Stimulated activated CD4-positive, alpha-beta T cell treated with anti-CD3 and anti-CD28 coated beads, TNF-alpha, amount 100 ng/mL, for 4 hours (primary cell): ENCODE measurements at places on chromosomes 7 and 10.

- no peak for DNase-seq
These were observed 33.4 kb upstream of the HSPA12A start for GRCh38 chr10:116775488-116776400.

DNA sequence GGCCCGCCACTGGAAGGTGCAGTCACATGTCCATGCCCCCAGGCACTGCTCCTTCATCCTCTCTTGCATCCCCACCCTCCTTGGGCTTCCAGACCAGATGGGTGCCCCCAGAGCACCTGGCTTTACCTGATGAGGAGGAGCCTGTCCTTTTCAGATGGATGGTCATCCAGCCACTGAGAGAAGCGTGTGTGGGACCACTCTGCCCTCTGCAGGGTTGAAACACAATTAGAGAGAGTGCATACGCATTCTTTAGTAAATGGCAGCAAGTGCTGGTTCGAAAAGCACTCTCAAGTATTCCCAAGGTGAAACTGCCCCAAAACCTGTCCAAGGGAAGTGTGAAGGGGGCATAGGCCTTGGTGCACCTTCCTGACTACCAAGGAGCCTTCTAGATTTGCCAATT is 41.6 kb downstream of the HBP1 start:
- DNase-seq = no peak

DNA sequence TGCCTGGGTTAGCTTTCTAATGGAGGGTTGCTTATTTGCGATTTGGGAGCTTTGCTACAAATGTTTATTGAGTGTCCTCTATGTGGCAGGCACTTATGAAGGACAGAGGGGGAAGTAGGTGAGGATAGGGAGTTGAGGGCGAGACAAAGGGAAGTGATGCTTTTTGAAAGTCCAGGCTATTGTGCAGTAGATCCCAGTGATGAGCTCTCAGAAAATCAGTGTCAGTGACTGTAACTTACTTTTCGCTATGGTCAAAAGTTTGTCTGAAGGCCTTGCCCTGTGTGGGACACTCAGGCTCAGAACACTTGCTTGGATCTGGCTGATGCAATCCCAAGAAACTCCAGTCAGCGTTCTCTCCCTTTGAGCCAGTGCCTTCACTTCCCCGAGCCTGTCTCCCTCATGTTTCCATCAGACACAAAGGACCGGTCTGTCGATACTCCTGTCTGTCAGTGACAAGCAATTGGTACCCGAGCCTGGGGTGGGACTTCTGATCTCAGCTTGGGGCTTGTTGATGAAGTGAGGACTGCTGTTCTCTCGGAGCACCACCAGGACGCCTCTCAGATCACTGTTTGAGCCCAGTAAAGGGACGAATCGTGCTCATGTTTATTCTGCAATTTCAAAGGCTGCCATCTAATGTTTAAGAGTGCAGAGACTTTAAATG is 63.1 kb upstream of the SORCS3 start:
- DNase-seq = no peak

DNA sequence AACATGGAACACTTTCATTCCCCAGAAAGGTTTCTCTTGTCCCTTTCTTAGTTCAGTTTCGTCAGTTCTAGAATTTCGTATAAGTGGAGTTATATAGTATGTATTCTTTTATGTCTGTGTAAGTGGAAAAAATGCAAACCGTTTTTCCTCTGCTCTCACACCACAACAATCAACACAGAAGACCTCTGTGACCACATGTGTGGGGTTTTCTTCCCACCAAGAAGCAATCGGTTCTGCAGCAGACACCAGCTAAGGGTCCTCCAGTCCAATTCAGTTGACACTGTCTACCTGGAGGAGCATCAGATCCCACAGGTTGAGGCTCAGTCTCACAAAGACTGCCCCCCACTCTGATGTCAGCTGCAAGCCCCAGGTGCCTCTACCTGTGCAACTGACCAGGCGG is 6.2 kb downstream of the CDC123 start:
- DNase-seq = no peak

DNA sequence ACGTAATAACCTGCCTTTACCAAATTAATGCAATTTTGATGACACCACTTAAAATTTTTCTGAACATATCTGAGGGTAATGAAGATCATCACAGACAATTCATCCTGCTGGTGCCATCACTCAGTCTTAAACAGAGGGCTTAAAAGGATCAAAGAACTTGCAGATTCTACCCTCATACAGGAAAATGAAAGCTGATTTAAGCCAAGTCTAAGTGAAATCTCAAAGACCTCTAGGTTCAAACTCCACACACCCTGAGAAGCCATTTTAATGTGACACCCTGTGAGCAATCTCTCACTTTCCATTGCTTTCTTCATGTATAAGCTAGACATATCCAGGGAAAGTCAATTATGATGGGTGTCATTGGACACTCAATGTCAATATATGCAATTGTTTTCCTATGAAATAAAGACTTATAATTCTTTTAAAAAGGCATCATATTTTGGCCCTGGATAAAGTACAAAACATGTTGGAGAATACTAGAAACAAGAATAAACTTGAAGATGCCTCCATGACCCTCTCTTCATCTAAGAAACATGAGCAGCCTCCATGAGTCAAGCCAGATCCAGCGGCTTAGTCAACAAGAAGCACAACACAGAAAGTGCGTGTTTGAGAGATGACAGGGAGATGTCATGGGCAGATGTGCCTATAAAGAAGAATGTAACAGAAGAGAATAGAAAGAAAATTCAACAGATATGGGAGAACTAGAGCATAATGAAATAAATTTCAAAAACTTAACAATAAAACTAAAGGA is 291.9 kb downstream of the PARD3 start:
- DNase-seq = no peak

DNA sequence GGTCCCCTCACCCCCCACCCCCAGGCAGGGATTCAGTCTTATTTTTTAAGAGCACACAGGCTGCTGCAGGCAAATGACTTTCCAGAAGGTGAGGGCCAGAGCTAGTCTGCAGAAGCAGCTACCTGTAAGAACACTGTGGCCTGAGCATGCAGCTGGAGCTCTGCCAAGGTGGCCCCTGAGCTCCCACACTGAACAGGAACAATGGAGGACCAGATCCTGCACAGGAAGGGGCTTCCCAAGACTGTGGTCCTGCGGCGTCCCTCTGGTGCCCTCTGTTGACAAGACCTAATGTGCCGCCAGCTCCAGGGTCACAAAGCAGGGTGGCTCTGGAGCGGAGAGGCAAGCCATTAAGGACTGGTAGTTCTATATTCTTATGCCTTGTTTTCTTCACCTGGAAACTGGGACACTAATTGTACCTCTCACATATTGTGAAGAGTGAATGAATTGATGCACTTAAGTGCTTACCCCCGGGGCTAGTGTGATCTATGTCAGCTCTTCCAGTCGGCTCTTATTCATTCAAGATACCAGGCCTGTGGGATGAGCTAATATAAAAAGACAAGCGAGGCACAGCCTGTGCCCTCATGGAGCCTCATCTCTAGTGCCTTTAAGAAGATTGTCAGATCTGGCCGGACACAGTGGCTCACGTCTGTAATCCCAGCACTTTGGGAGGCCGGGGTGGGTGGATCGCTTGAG is 8.0 kb upstream of the BEND7 start:
- DNase-seq = no peak

DNA sequence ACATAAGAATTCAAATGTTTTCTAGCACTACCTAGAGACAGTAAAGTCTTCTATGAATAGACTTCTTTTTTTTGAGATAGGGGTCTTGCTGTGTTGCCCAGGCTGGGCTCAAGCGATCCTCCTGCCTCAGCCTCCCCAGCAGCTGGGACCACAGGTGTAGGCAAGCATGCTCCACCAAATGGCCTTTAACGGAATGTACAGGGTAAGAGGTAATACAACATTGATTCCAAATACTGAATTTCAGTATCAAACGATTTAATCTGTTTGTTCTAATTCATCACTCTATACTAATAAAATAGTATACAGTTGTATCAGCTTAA is 55.8 kb upstream of the NCAPG2 start:
- DNase-seq = no peak

- DNase-seq = no peak
These were observed 519.1 kb upstream of the FOXK1 start for GRCh38 chr7:4162884-4163564.

DNA sequence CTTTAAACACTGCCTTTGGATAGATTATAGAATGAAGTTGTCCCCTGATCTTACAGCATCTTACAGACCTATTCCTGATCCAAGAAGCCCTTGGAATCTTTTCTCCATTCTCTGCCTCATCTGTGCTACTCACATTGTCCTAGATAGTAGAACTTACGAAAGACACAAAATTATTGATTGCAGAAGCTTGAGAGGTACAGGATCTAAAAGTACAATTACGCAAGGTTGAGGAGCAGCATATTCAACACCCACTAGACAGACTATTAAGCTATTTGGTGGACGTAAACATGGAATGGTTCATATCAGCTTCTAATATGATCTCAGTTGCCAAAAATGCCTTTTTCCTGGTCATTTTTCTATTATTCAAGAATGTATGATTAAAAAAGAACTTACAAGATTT is 90.5 kb upstream of the SEM1 start:
- DNase-seq = no peak

DNA sequence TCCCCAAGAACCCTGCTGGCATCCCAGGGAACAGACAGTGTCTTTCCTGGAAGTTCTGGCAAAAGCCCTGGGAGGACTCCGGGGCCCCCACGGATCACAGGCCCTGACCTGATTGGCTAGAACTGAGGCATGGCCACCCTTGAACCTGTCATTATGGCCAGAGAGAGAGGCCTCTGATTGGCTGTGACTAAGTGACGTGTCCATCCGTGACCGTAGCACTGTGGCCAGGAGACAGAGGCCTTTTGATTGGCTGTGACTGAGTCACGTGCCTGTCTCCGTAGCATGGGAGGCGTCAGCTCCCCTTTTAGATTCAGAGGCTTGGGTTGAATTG is 163.8 kb downstream of the RGS10 start:
- DNase-seq = no peak

- no peak for DNase-seq
These were observed 7.3 kb upstream of the OR2A2 start for GRCh38 chr7:144102041-144102440.

GRCh38 chr7:122380992-122381391 is 76.4 kb upstream of the FEZF1 start:
- no peak for DNase-seq

DNA sequence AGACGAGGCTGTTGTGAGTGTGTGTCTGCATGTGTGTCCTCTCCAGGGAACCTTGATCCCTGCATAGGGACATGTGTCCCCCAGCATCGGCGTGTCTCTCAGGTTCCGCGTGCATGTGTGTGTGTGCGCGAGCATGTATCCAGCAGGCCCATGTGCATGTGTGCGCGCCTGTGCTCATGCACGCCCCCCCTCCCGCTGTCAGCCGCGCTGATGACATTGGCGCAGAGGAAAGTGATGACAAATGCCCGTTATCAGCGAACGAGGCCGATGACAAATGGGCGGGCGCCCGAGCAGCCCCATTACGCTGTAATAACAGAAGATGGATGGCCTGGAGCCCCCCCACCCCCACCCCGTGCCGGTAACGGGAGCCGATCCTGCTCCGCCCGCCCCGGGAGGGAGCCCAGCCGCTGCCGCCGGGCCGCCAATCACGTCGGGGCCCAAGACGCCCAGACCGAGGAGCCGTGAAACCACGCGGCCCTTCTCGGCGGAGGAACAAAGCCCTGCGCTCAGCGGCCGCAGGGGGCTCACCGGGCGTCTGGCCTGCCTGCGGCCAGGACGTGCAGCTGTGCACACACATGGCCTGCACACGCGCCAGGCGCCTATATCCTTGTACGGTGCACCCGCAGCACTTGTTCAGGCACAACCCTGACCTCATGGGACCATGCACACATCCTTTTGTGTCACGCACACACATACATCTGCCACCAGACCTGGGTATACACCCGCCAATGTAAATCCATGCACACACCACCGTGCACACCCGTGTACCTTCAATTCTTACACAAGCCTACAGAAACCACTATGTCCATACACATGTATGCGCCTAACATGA is 21.5 kb downstream of the POLL start:
- no peak for DNase-seq

DNA sequence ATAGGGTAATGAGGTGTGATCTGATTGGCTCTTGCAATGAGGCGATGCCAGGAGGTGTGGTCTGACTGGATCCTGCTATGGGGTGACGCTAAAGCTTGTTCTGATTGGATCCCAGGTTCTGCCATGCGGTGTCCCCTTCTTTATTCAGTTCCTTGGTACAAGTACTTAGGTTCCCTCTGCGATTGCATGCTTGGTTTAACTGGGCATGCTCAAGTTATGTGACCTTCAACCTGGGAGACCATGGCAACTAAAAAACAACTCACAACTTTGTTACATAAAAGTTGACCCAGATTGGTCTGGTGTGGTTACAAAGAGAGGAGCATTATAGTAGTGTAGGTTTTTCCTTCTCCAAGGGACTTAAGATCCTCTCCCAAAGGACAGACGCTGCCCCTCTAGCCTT is 49.5 kb upstream of the DNAJC1 start:
- no peak for DNase-seq

- no peak for DNase-seq
These were observed 52.2 kb downstream of the ATAD1 start for GRCh38 chr10:87765666-87766376.

DNA sequence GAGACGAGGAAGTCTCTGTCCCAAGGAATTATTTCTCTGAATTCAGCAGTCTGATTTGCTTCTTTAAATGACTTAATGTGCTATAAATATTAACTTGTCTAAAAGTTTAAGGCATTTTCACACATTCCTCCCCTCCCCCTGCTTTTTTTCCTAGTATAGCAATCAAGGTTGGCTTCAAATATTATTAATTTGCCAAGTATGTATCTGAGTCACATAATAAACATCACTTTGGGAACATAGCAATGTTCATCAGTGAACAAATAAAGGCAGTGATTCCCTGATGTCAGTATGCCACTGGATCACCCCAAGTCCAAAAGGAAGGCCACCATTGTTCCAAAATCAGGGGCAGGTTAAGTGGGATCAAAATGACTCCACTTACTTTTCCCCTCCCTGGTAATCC is 40.5 kb downstream of the PDE6C start:
- DNase-seq = no peak

DNA sequence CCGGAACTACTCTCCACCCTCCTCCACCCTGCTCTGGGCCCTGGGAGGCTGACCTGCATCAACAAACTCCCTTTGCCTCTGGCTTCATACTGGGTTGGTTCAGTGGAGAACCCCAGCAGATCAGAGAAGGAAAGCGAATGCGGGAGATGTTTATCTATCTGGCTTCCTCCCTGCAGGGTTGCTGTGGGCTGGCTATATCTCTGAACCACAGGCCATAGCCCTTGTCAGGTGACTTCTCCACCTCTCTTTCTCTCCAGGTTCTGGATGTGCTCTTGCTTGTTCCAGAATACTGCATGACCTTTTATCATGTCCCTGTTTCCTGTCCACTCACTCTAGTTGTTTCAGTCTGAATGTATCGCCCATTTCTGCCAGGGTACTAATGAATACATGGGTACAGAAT is 51.7 kb upstream of the IFRD1 start:
- DNase-seq = no peak

DNA sequence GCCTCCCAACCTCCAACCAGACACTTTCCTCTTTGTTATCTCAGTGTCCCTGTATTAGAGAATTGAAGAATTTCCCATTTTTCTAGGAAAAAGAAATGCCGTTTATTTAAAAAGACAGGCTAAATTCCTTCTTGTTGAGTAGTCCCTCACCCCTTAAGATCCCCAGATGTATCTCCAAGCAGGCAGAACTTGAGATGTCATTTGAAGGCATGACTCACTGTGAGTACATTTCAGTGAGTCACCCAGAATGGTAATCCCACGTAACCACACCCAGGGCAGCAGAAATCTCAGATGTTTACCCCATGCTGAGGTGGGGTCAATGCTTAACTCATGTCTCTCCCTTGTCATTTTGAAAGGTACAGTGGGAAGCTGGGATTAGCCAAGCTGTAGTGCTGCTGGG is 4.4 kb downstream of the ZNF655 start:
- DNase-seq = no peak

GRCh38 chr7:25770670-25771069 is 381.3 kb upstream of the NFE2L3 start:
- DNase-seq = no peak

- DNase-seq = no peak
These were observed 345.1 kb downstream of the ARL4A start for GRCh38 chr7:13032576-13032975.
